ENCODE measurements at places on chromosomes 4 and X. TPM values are rescaled to one million over a fixed set of nuclear protein-coding genes. Genes with fewer than 3 reads are reported as not detected.
A peak's percentile ranks its signal among the peaks of the same experiment; 100 is the strongest.

DNA sequence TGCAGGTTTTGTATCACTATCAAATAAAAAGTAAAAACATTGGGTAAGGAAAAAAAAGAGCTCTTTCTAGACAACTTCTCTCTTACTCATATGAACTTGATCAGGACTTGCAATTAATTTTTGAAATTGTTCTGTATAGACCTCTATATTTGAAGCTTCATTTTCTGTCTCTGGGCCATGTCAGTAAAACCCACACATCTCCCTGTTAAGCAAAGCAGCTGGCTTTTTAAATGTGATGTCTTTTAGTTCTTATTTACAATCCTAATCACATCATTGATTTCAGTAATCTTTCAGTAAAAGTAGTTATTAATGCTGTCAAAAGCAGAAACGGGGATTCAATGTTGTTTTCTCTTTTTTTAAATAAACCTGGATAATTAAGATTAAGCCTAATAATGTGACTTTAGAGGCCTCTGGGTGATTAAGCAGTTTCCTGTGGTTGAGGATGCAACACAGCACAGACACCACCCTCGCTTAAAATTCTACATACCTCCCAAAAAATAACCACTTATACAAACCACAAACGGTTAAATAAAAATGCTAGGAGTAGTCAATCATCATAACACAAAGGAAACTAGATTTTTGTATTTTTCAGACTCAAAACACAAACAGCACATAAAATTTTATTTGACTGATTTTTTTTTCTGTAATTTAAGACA lies 5.2 kb upstream of the PCDH10 start:
- peaks cover 40% of the 10 kb centered on the region for H3K27me3 ChIP-seq
- peaks cover 25% of the 10 kb centered on the region for H3K4me1 ChIP-seq
- no peak overlapping the region for H3K27ac ChIP-seq
- H3K4me3 ChIP-seq, result no peak overlapping the region

Gene CTAG1B
- total RNA-seq, result not detected

GRCh38 chrX:121570072-121570841 lies 522.8 kb downstream of the GLUD2 start:
- H3K36me3 ChIP-seq, result no peaks in the 10 kb centered on the region
- H3K4me1 ChIP-seq, result no peaks in the 10 kb centered on the region
- no peak for DNase-seq
- no peak overlapping the region for H3K27ac ChIP-seq
- no peaks in the 10 kb centered on the region for H3K27me3 ChIP-seq
- H3K4me3 ChIP-seq, result no peak overlapping the region

DNA sequence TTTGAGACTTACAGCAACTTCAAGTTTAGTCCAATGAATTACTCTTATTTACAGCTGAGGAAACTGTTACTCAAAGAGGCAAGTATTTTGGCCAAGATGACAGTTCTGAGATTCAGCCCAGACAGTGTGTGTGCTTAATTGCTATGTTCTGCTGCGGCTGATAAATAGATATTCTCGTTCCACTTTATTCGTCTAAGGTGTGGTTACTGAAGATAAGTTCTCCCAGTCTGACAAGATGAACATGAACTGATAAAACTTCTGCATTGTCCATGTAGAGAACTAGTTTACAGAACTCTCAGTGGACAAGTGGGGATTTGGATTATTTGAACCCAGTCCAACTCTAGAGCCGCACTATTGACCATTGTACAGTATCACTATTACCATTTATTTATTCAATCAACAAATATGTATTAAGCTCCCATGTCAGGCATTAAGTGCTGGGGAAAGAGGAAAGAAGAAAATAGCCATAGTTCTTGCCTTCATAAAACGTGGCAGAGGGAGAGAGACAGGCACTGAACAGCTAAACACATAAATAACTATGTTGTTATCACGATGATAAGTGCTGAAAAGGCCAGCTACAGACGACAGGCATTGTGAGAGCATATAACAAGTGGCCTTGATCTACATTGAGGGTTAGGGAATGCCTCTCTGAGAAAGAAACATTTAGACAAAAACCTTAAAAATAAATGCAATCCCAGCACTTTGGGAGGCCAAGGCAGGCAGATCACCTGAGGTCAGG lies 4.0 kb upstream of the DHX15 start:
- DNase-seq, result no peak
- no peak overlapping the region for H3K4me3 ChIP-seq
- no peaks in the 10 kb centered on the region for H3K27me3 ChIP-seq
- no peak overlapping the region for H3K27ac ChIP-seq
- 0 out of 2 replicates have a peak, but pooled peaks cover 8% of the 10 kb centered on the region for H3K36me3 ChIP-seq

GRCh38 chrX:20479896-20480295 lies 213.2 kb upstream of the RPS6KA3 start:
- no peaks in the 10 kb centered on the region for H3K36me3 ChIP-seq
- H3K27ac ChIP-seq, result no peak overlapping the region
- no peaks in the 10 kb centered on the region for H3K27me3 ChIP-seq
- no peaks in the 10 kb centered on the region for H3K4me1 ChIP-seq

DNA sequence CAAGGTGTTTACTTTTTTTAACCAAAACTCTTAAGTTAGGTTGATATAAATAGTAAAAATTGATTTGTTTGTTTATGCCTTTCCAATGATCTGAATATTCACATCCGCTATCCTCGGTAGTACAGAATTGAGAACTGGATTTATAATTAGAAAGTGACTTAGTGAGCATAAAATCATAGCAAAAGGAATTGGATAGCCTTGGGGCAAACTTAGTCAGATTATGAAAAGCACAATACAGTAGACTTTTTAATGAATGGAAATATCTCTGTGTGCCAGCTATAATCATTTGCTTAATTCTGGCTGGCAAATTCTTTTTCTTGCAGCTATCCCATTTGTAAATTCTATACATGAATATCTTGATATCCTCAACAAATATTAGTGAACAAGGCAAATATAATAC lies 713.5 kb downstream of the ADGRL3 start:
- no peaks in the 10 kb centered on the region for H3K36me3 ChIP-seq
- H3K27ac ChIP-seq, result no peak overlapping the region
- DNase-seq, result no peak
- no peak overlapping the region for H3K4me3 ChIP-seq
- H3K4me1 ChIP-seq, result peaks cover 61% of the 10 kb centered on the region

DNA sequence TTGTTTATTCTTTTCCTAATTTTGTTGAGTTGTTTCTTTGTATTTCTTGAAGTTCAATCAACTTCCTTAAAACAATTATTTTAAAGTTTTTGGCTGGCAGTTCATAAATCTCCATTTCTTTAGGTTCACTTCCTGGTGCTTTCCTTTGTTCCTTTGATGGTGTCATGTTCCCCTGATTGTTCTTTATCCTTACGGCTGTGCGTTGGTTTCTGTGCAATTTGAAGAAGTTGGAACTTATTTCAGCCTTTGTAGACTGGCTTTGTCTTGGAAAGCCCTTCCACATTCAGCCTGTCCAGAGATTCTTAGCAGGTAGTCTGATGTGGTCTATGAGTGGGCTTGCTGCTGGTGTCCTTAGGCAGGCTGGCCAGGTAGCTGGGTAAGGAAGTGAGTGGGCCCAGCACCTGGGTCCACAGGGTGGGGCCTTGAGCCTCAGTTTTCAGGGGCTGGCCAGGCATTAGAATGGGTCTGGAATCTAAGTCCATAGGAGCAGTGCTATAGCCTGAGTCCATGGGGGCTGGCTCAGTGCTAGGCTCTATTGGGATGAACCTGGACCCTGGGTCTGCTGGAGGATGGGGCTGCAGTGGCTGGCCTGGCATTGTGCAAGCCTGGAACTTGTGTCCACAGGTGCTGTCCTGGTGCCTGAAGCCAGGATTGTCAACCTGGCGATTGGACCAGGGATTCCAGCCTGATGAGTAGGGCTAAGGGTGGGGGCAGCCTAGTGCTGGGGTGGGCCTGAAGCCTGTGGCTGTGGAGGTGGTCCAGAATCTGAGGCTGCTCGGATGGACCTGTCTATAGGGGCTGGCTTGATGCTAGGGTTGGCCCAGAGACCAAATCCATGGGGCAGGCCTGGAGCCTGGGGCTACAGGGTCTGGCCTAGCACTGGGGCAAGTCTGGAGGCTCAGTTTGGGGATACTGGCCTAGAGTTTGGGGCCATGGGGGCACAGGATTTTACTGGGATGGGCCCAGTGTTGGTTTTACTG lies 152.4 kb downstream of the STAG2 start:
- no peak overlapping the region for H3K4me3 ChIP-seq
- peaks cover 8% of the 10 kb centered on the region for H3K4me1 ChIP-seq
- peak; percentile 17 for DNase-seq
- H3K27ac ChIP-seq, result no peak overlapping the region
- H3K36me3 ChIP-seq, result no peaks in the 10 kb centered on the region
- no peaks in the 10 kb centered on the region for H3K27me3 ChIP-seq

Gene ENPEP
- total RNA-seq, result 0.74 TPM

- no peaks in the 10 kb centered on the region for H3K27me3 ChIP-seq
- no peaks in the 10 kb centered on the region for H3K4me1 ChIP-seq
- no peak overlapping the region for H3K4me3 ChIP-seq
- no peak overlapping the region for H3K27ac ChIP-seq
Measured at GRCh38 chr4:126838941-126839679, 793.6 kb upstream of the INTU start.

DNA sequence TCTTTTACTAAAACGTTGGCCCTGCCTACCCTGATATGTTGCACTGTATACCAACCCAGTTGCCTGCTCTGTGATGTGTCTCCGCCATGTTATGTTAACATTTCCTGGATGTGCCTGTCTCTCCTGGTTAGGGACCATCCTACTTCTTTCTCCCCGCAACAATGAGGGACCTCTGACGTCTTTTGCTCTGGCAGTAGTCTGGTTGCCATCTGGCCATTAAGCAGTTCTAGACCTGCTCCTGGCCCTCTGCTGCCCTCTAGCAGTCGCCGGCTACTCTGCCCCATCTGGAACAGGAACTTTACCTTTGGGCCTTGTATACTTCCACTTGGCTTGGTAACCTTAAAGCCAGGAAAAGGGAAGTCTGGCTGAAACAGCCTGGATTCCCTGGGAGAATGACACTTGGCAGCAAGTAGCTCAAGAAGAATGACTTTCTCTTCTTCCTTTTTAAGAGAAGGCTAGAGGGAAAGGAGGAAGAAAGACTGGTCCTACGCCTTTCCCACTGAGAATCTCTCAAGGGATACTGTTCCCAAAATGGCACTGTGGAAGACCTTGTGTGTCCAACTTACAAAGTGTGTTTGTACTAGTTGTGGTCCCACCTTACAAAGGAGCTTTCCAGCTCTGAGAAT lies 63.5 kb downstream of the GPC3 start:
- DNase-seq, result peak; percentile 82
- H3K27me3 ChIP-seq, result no peaks in the 10 kb centered on the region
- H3K4me3 ChIP-seq, result no peak overlapping the region
- peaks cover 27% of the 10 kb centered on the region for H3K4me1 ChIP-seq
- H3K36me3 ChIP-seq, result no peaks in the 10 kb centered on the region

DNA sequence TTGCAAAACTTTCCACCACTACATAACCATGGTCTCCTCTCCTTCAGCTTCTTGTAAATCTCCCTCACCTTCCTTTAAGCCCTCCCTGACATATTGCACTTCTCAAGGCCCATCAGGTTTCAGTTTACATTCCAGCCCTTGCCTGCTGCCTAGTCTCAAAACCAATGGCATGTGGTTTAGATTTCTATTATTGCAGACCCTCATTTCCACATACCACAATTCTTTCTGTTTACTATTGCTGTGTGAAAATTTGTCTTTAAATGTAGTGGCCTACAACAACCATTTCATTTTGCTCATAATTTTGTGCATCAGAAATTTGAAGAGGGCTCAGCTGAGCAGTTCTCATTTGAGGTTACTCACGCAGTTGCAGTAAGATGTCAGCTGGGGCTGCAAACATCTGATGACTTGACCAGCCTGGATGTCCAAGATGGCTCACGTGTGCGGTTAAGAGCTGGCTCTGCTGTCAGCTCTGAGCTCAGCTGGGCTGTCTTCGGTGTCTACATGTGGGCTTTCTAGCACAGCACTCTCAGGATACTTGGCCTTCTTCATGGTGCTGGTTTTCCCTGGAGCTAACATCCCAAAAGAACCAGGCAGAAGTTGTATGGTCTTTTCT lies 29.9 kb upstream of the SOD3 start:
- no peak overlapping the region for H3K27ac ChIP-seq
- no peaks in the 10 kb centered on the region for H3K27me3 ChIP-seq
- no peaks in the 10 kb centered on the region for H3K36me3 ChIP-seq
- H3K4me3 ChIP-seq, result no peak overlapping the region
- no peak for DNase-seq

Gene ABCG2
- 10.6 TPM for total RNA-seq

Gene TMSB15C
- 3.9 TPM for total RNA-seq

DNA sequence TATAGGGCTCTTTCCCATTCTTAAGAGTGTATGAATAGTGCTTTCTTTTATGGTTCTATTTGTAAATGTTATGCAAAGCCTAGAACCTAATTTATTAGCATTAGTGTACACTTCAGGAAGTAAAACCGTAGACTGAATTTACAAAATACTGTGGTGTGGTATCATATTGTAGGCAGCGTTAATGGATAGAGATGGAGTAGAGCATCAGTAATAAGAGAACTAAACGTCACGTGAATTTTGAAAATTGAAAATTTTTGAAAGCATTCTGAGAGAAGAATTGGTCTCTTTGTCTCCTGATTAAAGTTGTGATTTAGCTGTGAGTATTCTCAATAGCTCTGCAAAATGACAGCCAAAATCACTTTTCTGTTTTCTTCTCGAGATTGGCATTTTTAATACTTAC lies 2.9 kb downstream of the STIM2 start:
- H3K4me1 ChIP-seq, result peaks cover 42% of the 10 kb centered on the region
- H3K36me3 ChIP-seq, result no peaks in the 10 kb centered on the region
- peaks cover 20% of the 10 kb centered on the region for H3K27me3 ChIP-seq
- no peak overlapping the region for H3K27ac ChIP-seq
- DNase-seq, result no peak
